Central memory CD4-positive, alpha-beta T cell (primary cell): ENCODE measurements at places on chromosomes 3 and 15.

- DNase-seq = no peak
Observed at GRCh38 chr3:110697961-110698360, 373.7 kb upstream of the NECTIN3 start.

DNA sequence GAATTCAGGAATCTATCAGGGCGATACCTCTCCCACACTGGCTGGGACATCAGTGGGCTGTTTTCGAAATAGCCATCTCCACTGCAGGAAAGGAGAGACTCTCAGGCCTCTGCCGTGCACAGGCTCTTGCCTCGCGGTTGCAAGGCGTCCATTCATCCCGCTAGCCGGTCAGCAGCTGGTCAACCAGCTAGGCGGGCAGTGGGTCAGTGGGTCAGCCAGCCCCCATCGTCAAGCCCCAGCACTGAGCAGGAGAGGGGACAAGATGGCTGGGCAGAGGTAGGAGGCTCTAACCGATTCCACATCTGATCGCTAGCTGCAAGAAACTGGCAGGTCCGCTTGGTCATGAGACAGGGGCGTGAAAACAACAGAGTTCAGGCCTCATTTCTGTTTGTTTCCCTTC lies 45.1 kb downstream of the MUC4 start:
- DNase-seq = no peak

DNA sequence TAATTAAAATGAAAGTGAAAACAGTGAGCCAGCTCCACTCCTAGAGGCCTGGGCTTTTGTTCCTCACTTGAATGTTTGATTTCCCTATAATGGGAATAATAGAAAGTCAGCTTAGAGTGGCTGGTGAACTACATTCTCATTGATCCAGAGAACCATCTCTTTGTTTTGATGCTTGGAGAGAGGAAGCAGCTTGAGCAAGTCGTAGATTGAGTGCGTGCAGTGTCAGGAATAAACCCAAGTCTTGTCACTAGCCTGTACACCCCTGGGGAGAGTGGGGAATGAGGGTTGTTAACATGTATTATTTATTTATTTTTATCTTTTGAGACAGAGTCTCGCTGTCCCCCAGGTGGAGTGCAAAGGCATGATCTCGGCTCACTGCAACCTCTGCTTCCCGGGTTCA lies 885 bp upstream of the LSG1 start:
- no peak for DNase-seq

DNA sequence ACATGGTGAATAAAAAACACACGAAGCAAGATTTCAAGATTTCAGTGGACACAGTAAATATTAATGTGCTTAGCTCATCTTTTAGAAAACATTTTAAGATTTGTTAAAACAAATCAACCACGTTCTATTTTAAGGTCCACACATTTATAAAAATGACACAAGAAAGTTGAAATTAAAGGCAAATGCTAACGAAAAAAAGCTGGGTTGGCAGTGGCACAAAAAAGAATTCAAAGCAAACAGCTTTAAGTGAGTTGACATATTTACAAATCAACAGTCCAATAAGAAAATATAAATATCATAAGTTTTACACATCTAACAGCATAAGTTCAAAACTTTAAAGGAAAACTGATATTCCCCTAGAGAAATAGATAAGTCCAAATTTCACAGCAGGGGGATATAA lies 430.4 kb upstream of the CCDC54 start:
- no peak for DNase-seq

DNA sequence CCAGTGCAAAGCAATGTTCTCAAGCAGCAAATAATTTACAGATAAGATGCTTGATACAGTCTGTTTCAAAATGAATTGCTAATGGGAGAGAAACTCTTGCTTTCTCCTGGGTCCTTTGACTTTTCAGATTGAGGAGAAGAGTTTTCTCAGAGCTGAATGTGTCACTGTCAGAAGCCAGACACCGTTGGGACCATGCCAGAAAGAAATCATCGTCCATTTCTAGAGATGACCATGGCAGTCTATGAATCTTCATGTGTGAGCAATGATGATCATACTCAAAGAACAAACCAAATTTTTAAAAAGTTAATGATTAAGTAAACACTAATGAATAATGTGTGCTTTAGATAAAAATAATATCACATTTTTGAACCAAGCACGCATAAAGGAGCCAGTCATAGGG lies 77.6 kb downstream of the ZNF385D start:
- DNase-seq = no peak

- DNase-seq = no peak
Observed at GRCh38 chr3:185175370-185175987, 22.6 kb upstream of the C3orf70 start.

GRCh38 chr3:197368821-197369220 lies 70.4 kb upstream of the DLG1 start:
- no peak for DNase-seq
